ENCODE measurements at places on chromosomes 7 and 10.

- H3K4me1 ChIP-seq: no peaks in the 10 kb centered on the region
- H3K4me3 ChIP-seq: no peak overlapping the region
- H3K27me3 ChIP-seq: no peaks in the 10 kb centered on the region
- no peak overlapping the region for H3K27ac ChIP-seq
Measured at GRCh38 chr7:64733550-64734240, 60.5 kb upstream of the ZNF138 start.

- no peak overlapping the region for H3K27ac ChIP-seq
- H3K27me3 ChIP-seq: no peaks in the 10 kb centered on the region
- DNase-seq: no peak
- H3K4me1 ChIP-seq: no peaks in the 10 kb centered on the region
- no peak overlapping the region for H3K4me3 ChIP-seq
- H3K36me3 ChIP-seq: no peaks in the 10 kb centered on the region
Measured at GRCh38 chr7:17357952-17358351, 59.5 kb downstream of the AHR start.

GRCh38 chr7:129122751-129123509 lies 21.6 kb upstream of the TSPAN33 start:
- DNase-seq: no peak
- no peaks in the 10 kb centered on the region for H3K36me3 ChIP-seq
- no peak overlapping the region for H3K4me3 ChIP-seq

GRCh38 chr10:86979977-86980448 lies 11.7 kb downstream of the ADIRF start:
- no peaks in the 10 kb centered on the region for H3K36me3 ChIP-seq
- no peaks in the 10 kb centered on the region for H3K27me3 ChIP-seq
- no peak overlapping the region for H3K4me3 ChIP-seq
- no peak for DNase-seq

DNA sequence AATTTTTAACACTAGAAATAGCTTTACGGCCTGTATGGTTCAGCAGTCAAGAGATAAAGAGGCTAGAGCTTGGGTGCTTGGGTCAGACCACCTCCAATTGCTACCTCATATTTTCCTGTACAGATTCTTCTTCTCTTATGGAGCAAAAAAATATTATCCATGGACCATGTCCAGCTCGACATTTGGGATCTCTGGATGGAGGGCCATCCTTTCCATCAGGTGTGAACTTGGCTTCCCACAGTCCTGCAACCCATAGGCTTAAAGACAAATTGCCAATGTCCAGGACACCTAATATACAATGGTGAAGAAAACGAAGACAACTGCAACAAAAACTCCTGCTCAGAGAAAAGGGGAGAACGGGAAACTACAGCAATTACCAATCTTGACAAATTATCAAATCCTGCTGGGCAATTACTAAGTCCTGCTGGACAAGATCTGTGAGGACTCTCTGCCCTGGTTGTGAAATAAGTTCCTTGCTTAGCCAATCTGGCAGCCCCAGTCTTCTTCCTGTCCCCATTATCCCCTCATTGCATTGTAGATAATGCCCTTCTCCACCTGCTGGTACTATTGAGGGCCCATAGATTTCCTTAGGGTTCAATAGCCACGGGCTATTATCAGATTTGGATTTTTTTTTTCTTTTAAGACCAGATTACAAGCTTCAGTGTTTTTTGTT lies 42.0 kb upstream of the BRAF start:
- no peaks in the 10 kb centered on the region for H3K4me1 ChIP-seq
- no peaks in the 10 kb centered on the region for H3K27me3 ChIP-seq
- H3K36me3 ChIP-seq: no peaks in the 10 kb centered on the region
- no peak for DNase-seq
- no peak overlapping the region for H3K27ac ChIP-seq

DNA sequence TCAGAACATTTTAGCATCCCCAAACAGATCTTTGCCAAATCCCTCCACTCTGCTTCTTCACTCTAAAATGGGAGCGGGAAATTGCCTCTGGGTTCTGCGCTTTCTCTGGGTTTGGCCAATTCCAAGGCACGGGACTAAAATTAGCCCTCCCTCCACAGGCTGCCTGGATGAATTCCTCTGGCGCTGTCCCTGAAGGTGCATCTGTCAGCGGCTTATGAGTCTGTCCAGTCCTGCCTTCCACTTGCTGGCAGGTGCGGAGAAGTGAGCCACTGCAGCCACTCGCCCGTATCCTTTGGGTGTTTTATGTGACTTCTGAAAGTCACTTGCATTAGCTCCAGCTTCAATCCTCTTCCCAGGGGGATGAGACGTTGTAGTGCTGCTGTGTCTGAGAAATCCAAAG lies 121.6 kb downstream of the SH2D4B start:
- H3K4me1 ChIP-seq: no peaks in the 10 kb centered on the region
- H3K27me3 ChIP-seq: peaks cover 6% of the 10 kb centered on the region
- no peak overlapping the region for H3K4me3 ChIP-seq

GRCh38 chr10:48255722-48256121 lies 18.8 kb downstream of the FRMPD2 start:
- DNase-seq: no peak
- H3K27ac ChIP-seq: no peak overlapping the region
- no peak overlapping the region for H3K4me3 ChIP-seq
- no peaks in the 10 kb centered on the region for H3K36me3 ChIP-seq

DNA sequence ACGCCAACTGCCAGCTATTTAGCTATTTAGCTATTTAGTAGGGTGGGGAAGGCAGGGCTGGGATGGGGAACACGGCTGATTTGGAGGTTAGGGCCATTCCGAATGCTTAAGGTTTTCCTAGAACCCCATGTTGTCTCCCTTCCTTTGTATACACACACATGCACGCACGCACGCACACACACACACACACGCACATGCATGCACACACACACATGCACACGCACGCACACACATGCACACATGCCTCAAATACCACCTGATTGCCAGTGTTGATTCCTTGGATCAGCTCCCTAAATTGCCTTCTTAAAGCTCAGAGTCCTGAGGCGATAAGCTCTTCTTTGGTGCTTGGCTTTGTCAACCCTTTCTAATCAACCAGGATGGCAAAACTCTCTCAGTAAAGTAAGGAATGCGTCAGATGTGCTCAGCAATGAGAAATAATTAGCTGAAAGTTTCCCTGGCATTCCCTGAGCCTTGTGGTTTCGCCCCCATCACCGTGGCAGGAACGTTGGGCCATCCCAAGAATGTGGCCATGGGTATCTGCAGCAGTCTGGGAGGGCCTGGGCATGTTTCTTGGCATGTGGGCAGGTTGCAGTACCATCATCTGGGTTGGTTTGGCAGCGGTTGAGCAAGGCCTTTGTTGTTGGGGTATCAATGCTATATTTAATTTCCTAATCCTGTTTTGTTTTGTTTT lies 305.6 kb downstream of the LRMDA start:
- H3K4me3 ChIP-seq: no peak overlapping the region
- no peaks in the 10 kb centered on the region for H3K36me3 ChIP-seq
- DNase-seq: no peak
- no peak overlapping the region for H3K27ac ChIP-seq
- peaks cover 7% of the 10 kb centered on the region for H3K4me1 ChIP-seq
- H3K27me3 ChIP-seq: no peaks in the 10 kb centered on the region

GRCh38 chr10:121573538-121573941 lies 24.7 kb downstream of the FGFR2 start:
- H3K36me3 ChIP-seq: peaks cover 2% of the 10 kb centered on the region
- no peak for DNase-seq
- H3K27ac ChIP-seq: no peak overlapping the region
- no peak overlapping the region for H3K4me3 ChIP-seq

DNA sequence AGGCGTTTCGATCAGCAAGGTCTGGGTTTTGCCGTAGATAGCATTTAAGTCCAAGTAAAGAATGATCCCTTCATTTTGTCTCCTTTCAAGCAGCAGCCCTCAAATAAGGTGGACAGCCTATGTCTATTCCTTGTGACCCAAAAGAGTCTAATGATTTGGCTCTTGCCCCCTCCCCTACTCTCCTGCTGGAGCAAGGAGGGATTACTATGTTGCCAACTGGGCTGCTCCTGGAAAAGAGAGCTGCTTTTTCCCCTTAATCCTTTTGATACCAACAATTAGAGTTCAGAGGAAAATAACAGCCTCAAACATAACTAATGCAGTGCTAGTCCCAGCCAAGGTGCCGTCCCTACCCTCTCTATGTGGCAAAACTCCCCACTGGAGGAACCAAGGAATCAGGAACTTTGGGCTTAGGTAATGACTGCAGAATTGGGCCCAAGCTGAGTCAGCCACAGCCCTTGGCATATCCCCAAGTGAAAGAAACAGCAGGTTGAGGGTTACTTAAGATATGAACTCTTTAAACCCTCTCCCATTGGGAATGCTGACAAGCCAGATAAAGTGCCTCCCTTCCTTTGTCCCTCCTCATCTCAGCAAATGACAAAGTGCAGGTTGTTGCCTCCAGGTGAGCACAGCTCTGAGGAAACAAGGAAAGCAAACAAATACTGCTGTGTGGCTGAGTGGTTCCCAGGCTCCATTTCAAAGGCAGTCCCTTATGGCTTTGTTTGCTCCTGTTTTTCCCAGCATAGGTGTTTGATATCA lies 643.7 kb downstream of the INHBA start:
- H3K36me3 ChIP-seq: no peaks in the 10 kb centered on the region
- peak; percentile 68 for DNase-seq
- H3K4me1 ChIP-seq: no peaks in the 10 kb centered on the region
- H3K4me3 ChIP-seq: no peak overlapping the region

DNA sequence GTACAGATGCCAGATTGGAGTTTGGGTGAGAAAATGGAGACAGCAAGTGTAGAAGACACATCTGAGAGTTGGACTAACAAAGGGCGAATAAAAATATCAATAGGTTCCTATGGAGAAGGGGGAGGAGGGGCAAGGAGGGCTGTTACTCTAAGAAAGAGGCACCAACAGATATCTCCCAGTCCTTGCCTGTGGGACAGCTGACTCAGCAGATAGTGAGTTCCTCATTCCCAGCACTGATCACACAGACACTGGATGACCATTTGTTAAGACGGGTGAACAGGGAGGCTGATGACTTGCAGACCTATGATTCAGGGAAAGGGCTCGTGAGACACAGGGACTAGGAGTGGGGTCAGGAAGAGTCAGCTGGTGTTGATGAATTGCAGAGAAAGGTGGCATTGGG lies 5.7 kb upstream of the PRR15 start:
- H3K4me3 ChIP-seq: no peak overlapping the region
- H3K27me3 ChIP-seq: no peaks in the 10 kb centered on the region
- no peak overlapping the region for H3K27ac ChIP-seq
- H3K4me1 ChIP-seq: peaks cover 3% of the 10 kb centered on the region
- peak; percentile 49 for DNase-seq

GRCh38 chr7:32535162-32535702 lies 39.9 kb downstream of the AVL9 start:
- H3K27ac ChIP-seq: no peak overlapping the region
- no peaks in the 10 kb centered on the region for H3K4me1 ChIP-seq
- DNase-seq: no peak
- no peaks in the 10 kb centered on the region for H3K27me3 ChIP-seq

DNA sequence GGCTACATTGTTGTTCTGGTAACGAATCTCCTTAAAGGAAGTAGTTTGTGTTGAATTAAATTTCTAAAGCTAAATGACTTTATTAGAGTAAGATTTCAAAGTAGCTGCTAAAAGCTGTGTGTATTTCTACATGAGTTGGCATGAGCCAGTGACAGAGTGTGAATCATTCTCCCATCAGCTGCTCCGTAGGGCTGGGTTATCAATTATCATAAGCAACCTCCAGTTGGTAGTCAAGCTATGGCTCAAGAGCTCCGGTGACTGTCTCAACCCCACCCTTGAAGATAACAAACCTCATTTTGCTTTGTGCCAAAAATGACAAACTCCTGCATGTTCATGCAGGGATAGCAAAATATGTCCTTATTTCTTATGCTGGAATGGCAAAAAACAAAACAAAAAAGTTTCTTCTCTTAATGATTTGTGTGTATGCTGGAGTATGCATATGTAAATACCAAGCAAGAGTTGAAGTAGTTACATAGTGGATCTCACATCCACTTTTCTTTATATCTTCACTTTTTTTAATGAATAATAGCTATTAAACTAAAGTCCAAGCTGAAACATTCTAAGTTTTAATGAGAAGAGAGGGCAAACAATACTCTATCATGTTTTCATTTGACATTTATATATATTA lies 249.4 kb downstream of the CACNA2D1 start:
- no peak overlapping the region for H3K27ac ChIP-seq
- H3K27me3 ChIP-seq: no peaks in the 10 kb centered on the region
- H3K4me1 ChIP-seq: no peaks in the 10 kb centered on the region
- H3K4me3 ChIP-seq: no peak overlapping the region
- H3K36me3 ChIP-seq: no peaks in the 10 kb centered on the region

- no peaks in the 10 kb centered on the region for H3K27me3 ChIP-seq
- no peak for DNase-seq
- no peak overlapping the region for H3K27ac ChIP-seq
- H3K36me3 ChIP-seq: peaks cover 5% of the 10 kb centered on the region
- peaks cover 3% of the 10 kb centered on the region for H3K4me1 ChIP-seq
Measured at GRCh38 chr7:2924866-2925840, 81.0 kb upstream of the GNA12 start.

DNA sequence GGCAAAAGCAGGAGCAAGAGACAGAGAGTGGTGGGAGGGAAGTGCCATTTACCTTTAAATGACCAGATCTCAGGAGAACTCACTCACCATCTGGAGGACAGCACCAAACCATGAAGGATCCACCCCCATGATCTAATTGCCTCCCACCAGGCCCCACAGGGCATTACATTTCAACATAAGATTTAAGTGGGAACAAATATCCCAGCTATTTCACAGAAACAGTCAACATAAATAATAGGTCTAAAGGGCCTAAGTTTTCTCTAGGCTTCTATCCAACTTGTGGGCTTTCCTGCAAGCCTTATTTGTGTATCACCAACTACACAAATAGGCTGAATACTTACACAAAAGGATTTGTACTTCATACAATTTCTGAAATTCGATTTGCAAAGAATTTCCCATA lies 196.8 kb upstream of the POT1 start:
- H3K4me1 ChIP-seq: no peaks in the 10 kb centered on the region
- no peak overlapping the region for H3K4me3 ChIP-seq
- no peak overlapping the region for H3K27ac ChIP-seq
- no peaks in the 10 kb centered on the region for H3K36me3 ChIP-seq
- DNase-seq: no peak
- H3K27me3 ChIP-seq: no peaks in the 10 kb centered on the region

GRCh38 chr7:138086563-138087270 lies 10.5 kb downstream of the AKR1D1 start:
- no peaks in the 10 kb centered on the region for H3K36me3 ChIP-seq
- H3K4me3 ChIP-seq: no peak overlapping the region
- no peaks in the 10 kb centered on the region for H3K27me3 ChIP-seq
- no peak for DNase-seq
- no peaks in the 10 kb centered on the region for H3K4me1 ChIP-seq

- H3K27ac ChIP-seq: no peak overlapping the region
- H3K27me3 ChIP-seq: no peaks in the 10 kb centered on the region
- H3K4me1 ChIP-seq: no peaks in the 10 kb centered on the region
- H3K4me3 ChIP-seq: no peak overlapping the region
Measured at GRCh38 chr10:110610308-110610774, 33.8 kb upstream of the RBM20 start.

- H3K4me3 ChIP-seq: no peak overlapping the region
Measured at GRCh38 chr10:91856637-91857036, 52.6 kb downstream of the FGFBP3 start.

GRCh38 chr7:24540956-24541355 lies 32.3 kb upstream of the PALS2 start:
- no peaks in the 10 kb centered on the region for H3K27me3 ChIP-seq
- no peak for DNase-seq
- no peaks in the 10 kb centered on the region for H3K4me1 ChIP-seq
- H3K4me3 ChIP-seq: no peak overlapping the region
